Activated CD8-positive, alpha-beta memory T cell treated with anti-CD3 and anti-CD28 coated beads for 1 hour (primary cell): ENCODE measurements at places on chromosomes 3 and 15.

DNA sequence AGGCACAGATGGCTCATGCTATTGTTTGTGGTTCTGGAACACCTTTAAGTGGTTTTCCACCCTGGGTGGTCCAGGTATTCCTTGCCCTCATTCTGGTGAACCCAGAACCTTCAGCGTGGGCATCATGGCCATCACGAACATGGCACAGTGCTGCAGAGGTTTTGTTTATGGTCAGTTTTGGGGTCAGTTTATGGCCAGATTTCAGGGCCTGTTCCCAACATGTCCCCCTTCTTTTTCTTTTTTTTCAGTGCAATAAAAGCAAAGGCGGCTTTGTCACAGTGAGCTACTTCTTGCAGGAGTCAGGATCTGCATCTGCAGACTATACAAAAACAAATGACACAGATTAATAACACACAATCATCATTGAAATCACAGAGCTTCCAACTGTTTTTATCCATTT, 1085.0 kb upstream of the ALCAM start:
- no peak for DNase-seq

DNA sequence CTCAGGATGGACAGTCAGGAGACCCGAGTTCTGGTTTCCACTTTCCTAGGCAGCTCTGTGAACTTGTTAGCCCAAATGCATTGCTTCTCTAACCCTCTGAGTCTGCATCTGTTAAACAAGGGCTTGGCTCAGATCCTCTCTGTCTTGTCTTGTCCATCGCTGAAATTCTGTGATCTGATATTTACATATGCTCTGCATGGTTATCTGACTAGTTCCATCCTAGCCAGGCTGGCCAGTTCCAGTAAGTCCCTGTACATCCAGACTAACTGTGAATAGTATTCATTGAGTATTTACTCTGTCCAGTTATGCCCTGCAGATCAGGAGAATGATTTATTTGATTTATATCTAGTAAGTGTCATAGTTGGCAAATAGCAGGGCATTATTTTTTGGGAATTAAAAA, 27.0 kb upstream of the SV2B start:
- no peak for DNase-seq

- DNase-seq: no peak
Measured at GRCh38 chr3:170327040-170327808, 30.3 kb upstream of the SKIL start.

DNA sequence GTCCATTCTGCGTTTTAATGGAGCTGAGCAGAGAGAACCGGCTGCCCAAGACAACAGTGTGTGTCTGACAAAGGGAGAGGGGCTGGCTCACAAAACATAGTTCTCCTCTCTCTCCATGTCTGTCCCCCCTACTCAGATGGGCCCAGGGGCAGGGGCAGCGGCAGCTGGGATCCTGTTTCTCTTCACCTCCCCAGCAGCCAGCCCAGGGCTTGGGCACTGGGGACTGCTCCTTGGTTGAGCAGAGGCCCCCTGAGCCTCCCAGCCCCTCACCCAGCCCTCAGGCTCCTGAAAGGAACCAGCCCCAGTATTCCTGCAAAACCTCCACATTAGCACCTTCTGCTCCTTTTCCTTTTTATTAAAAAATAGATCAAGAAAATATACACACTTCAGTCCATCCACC, 17.8 kb downstream of the TPRA1 start:
- no peak for DNase-seq

GRCh38 chr3:19866751-19867347, 67.2 kb downstream of the EFHB start:
- DNase-seq: no peak

- DNase-seq: no peak
Measured at GRCh38 chr15:67145312-67145610, 79.9 kb downstream of the SMAD3 start.

- no peak for DNase-seq
Measured at GRCh38 chr3:38653685-38654537, 4.4 kb upstream of the SCN5A start.

DNA sequence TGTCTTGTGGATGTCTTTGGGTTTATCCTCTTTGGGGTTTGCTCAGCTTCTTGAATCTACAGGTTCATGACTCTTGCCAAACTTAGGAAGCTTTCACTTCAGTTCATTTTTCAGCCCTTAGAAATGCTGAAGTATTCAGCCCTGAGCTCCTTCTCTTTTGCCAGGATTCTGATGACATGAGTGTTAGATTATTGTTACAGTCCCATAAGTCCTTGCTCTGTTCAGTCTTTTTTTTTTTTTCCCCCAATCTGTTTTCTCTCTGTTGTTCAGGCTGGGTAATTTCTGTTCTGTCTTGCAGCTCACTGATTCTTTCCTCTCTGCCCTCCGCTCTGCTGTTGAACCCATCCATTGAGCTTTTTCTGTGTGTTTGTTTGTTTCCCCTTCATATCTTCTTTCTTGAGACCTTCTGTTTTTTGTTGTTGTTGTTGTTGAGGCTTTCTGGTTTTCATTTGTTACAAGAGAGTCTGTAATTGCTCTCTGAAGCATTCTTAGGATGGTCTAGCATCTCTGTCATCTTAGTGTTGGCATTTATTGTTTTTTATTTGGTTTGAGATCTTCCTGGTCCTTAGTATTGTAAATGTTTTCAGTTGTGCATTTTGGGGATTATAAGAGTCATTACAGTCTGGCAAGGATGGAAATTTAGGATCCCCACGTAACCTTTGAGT, 18.4 kb downstream of the LRCH3 start:
- DNase-seq: no peak

GRCh38 chr3:110756705-110757104, 314.9 kb upstream of the NECTIN3 start:
- no peak for DNase-seq

DNA sequence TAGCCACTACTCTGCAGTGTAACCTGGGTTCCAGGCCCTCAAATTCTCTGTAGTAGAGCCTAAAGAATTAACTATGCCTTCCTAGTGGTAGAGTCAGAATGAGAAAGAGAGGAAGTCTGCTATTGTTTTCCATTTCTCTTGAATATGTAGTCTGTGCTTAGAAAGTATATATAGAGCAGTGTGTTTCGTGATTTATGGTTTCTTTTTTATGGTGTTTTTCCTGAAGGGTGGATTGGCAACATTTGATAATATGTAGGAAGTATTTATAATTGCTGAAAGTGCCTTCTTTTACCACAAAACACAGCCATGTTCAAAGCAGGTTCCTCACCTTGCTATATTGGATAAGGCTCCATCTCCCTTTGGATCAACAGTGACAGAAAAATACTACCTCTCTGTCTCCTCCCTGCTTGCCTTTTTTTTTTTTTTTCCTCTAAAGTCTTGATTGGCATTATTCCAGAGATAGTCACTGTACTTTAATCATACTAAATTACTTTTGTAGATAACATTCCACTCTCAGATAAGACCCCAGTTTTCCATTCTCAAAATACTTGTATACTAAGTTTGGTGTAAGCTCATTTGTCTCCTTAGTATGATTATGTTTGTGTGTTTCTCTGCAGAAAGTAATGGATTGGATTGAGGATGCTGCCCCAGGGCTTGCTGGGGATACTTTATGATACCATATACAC, 47.8 kb downstream of the IQGAP1 start:
- no peak for DNase-seq

DNA sequence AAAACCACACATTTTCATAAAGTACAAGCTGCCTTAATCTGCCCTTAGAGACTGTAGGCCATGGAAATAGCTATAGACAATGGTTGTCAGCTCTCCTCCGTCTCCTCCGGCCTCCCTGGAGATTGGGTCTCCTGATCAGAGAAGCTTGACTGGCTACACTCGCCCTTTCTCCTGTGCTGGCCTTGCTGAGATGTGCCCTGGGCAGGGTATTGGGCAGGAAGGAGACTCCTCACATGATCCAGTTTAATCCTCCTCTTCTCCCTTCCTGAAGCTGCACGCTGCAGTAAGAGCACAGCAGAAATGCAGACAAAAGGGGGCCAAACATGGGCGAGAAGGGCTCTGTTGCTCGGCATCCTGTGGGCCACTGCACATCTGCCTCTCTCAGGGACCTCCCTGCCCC, at the start of gene SLC24A5:
Gene SLC24A5, plus strand, starts transcription at position 246 of the 400 bp plus-strand sequence. Its CDS starts 55 bp downstream, at position 301.
- DNase-seq: no peak

DNA sequence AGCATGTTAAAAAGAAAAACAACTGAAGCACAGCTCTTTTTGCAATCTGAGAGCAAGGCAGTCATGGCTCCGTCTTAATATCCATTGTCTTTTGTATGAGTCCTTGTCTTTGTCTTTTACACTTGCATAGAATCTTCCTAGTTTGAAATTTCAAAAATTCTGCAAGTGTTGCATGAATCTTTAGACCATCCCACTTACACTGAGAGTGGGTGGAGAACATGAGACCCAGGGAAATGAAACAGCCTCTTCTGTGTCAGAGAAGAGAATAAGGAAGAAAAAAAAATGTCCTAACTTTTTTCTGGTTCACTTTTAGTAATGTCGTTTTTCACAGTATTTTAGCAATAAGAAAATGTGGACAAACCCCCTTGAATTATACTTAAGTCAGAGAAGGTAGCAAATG, 12.1 kb upstream of the DCLK3 start:
- no peak for DNase-seq

DNA sequence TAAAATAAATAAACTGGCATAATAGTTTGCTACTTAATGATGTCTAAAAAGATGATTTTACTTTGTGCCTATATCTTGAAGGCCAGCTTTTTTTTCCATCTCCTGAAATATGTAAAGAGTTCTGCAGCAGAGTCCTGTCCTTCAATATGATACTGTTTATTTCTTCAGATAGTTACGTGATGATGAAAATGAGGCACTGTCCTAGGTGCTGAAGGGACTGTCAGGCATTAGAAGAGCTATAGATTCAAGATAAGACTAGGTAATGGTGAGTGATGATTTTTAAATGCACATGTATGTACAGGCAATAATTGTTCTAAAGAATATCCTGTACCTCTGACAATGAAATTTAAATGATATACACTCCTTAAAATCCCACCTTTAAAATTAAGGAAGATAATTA, 326.9 kb upstream of the DNAJC19 start:
- DNase-seq: no peak

DNA sequence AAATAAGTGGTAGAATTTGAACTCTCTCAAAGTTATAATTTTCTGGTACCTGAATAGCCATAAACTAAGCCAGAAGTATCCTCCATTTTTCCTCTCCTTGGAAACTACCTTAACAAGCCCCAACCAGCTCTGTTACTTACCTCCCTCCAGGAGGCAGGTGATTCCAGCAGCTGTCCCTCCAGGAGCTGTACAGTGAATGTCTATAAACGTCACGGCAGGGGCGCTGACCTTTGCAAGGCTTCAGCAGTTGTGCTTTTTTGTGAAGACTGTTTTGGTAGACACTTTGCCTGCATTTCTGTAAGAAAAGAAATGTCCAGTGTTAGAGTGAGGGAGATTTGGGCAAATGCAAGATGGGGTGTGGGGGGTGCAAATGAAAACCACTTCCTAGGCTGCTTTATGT, 67.2 kb downstream of the LEO1 start:
- DNase-seq: no peak

DNA sequence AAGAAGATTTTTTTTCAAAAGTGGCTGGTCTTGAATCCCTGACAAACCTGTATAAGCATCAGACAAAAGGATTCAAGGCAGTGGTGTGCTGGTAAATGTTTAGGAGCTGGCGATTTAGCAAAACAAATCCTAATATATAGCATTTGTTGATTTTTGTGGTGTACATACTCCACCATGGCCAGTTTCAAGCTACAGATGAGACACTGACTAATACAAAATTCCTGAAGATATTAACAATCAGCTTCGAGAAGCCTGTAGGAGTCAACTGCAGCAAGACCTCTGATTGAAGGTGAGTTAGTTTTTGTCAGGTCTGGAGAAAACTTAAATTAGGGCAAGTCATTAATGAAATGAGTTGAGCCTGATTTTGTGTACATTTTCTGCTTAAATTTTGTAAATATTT, 6.7 kb downstream of the STRIT1 start:
- no peak for DNase-seq

- DNase-seq: no peak
Measured at GRCh38 chr3:192675958-192676649, 51.2 kb downstream of the FGF12 start.

GRCh38 chr3:73503781-73504180, 121.0 kb downstream of the PDZRN3 start:
- no peak for DNase-seq

- no peak for DNase-seq
Measured at GRCh38 chr3:39108200-39108710, 775 bp downstream of the TTC21A start.

DNA sequence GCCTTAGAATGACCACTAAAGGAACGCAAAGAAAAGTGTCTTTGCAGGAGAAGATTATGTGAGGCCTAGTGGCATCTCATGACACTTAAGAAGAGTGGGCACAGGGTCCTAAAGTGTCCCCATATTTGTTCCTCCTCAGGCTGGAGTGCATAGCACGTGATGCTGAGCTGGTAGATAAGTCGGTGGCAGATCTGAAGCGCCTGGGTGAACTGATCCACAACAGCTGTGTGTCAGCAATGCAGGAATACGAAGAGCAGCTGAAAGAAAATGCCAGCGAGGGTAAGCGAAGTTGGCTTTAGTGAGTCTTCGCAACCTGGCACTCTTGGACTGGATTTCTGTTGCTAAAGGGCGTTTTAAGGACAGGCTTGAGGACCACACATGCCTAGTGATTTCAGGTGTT, 92.6 kb downstream of the CHD2 start:
- DNase-seq: no peak

- DNase-seq: no peak
Measured at GRCh38 chr15:60635507-60636352, 156.8 kb upstream of the ICE2 start.

DNA sequence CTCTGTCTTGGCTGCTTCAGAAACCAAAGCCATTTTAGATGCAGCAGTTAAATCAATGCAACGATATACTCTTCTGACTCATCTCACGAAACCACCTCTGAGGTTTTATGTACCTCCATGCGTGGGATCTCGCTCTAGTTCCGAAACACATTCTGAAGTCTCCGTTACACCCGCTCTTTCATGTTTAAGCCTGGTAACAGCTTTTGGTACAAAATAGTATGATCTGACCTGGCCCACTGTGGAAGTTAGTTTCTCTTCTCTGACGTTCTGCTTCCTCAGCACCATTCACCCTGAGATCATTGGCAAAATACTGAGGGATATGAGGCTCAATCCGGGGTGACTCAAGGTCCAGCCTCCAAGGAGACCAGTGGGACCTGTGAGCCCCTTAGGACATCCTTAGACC, 121.9 kb downstream of the TMEM266 start:
- no peak for DNase-seq

DNA sequence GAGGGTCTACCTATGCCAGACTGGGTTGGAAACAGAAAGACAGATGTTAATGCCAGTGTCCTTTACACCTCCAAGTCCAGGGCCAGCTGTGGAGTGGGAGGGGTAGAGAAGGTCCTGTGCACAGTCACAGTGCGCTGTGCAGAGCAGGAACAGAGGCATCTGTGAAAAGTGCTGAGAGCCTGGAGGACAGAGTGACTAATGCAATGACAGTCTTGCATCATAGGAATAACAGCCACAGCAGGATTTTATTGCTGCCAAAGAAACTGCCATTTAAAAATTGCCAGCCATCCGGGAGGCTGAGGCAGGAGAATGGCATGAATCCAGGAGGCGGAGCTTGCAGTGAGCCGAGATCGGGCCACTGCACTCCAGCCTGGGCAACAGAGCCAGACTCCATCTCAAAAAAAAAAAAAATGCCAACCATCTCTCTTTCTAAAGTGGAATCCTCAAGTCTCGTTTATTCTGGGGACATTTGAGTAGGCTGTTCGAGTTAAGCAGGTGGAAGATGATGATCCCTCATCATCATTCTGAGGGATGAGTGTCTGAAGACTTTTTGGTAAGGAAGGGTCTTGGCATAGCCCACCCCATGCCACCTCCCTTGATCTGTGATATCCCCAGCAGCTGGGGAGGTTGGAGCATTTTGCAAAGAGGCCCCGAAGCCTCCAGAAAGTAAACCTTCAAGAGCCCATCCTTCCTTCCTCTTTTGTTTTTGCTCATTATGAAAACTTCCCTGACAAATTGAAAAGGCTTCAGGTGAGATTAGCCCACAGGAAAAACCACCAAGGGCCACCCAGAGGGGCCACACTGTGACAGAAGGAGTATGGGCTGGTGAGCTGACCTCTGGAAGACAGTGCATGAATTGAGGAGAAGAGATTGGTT, 7.7 kb downstream of the CCR2 start:
- no peak for DNase-seq
